C1 segment of cervical spinal cord (tissue), 14 donors: ENCODE measurements at places on chromosomes 11 and 22.

GRCh38 chr22:31211482-31211861 lies 626 bp upstream of the LIMK2 start:
- no peak for DNase-seq

DNA sequence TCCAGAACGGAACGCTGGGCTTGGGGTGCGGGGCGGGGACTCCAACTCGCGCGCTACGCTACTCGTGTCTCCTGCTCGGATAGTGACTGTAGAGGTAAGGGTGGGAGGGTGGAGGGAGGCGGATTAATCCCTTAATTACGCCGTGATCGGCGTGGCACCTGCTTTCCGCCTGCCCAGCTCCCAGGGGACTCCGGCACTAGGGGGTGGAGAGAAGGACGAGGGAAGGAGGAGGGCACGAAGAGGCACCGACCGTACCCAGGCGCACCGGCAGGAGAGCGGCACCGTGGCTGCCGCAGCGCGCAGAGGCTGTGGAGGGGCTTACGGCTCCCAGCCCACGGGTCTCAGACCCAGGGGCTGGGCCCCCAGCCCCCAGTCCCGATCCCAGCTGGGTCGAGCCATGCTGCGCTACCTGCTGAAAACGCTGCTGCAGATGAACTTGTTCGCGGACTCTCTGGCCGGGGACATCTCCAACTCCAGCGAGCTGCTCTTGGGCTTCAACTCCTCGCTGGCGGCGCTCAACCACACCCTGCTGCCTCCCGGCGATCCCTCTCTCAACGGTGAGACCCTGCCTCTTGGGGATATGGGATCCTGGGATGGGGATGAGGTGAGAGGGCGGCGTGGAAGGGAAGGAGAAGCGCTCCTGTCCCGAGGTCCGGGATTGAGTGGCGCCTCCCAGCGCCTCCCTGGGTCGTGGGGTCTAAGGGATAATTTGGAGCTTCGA lies at the start of gene ROBO3:
ROBO3 (plus strand) TSS at position 252 of the 721 bp plus-strand sequence; CDS start at position 398, 146 bp downstream.
- DNase-seq, result no peak

- no peak for DNase-seq
Measured at GRCh38 chr11:106133529-106133928, 56.1 kb downstream of the AASDHPPT start.

GRCh38 chr22:36336246-36337182 lies 51.3 kb downstream of the MYH9 start:
- DNase-seq, result no peak

DNA sequence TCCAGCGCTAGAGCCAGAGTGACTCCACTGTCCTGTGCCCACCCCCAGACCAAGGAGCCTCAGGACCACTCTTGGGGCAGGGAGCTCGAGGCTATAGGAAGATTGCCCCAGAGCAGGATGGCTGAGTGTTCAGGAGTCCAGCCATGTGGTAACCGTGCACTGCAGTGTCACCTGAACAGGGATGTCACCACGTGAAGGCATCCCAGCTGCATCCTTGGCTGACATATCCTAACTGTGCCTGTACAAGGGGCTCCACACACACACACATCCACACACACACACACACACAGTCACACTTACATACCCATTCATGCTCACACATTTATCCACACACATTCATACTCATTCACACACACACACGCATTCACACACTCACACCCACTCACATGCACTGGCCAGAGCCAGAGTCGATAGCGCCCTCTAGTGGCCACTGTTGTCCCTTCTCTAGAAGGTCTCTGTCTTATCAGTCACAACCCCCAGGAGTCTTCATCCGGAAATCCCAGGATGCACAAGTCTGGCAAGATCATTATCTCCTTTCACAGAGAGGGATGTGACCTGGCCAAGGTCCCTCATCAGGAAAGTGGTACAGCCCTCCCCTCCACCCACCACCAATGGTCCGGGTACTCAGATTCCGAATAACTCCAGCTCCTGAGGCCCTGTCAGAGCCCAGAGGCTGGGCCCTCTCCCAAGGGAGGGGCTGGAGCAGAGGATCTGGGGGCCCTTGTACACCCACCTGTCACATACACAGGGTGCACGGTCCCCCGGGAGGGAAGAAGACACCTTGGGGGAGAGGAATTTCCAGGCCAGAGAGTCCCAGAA lies 55.1 kb downstream of the IGLL5 start:
- DNase-seq, result peak; percentile 18

GRCh38 chr11:10310301-10310841 lies 5.5 kb downstream of the ADM start:
- no peak for DNase-seq

DNA sequence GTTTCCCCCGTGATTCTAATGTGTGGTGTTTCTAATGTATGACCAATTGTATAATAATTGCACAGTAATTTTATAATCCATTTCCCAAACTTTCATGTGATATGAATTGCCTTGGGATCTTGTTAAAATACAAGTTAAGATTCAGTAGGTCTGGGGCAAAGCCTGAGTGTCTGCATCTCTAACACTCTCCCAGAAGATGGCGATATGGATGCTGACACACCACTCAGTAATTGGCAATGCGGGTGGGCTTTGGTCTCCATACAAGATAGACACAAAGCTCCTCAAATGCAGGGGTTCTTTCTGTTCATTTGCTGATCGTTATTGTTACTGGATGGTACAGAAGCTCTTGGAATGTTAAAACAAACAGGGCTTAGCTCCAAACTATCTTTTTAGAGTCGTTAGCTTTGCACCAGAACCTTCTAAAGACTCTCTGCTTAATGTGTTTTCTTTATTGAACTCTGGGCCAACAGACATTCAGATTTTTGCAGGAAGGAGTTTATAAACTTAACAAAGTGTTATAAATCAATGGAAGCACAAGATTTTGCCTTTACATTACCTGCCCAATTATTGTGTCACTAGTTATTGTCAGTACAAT lies 45.4 kb upstream of the ANO3 start:
- no peak for DNase-seq

GRCh38 chr11:495537-495931 lies 11.5 kb downstream of the RNH1 start:
- no peak for DNase-seq

DNA sequence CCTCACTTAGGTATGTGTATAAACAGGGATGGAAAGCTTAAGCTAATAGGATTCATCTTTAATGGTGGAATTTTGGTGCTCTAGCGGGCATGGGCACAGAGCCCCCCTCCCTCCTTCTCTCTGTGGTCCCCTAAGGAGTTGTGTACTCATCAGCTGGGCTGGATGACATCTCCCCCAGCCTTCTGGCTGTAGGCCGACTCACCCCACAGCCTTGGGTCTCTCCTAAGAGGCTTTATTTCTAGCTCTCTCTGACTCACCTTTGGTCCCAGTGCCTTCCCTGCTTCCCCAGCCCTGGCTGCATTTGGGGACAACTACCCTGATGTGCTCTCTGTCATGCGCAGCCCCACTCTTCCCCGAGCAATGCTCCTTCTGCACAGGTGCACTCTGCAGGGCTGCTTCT lies 26.9 kb downstream of the SLC6A5 start:
- DNase-seq, result no peak

DNA sequence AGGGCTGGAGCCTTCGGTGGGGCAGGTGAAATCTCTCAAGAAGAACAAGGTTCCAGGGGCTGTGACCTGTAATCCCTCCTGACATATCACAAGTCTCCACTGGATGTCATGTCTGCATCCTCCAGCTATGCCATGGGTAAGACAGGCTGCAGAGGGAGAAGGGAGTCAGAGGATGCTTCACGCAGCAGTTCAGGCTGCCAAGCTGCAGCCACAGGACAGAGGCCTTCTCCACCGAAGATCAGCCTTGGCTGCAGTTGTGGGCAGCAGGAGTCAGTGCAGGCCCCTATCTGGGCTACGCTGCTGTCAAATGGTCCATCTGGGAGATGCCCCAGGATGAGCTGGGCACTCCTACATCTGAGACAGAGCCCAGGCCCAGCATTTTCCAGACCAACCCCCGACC lies 25.0 kb downstream of the DKK3 start:
- no peak for DNase-seq

- no peak for DNase-seq
Measured at GRCh38 chr22:42116848-42117424, 13.7 kb downstream of the CYP2D6 start.

- no peak for DNase-seq
Measured at GRCh38 chr11:60570970-60571369, 55.8 kb downstream of the MS4A13 start.

DNA sequence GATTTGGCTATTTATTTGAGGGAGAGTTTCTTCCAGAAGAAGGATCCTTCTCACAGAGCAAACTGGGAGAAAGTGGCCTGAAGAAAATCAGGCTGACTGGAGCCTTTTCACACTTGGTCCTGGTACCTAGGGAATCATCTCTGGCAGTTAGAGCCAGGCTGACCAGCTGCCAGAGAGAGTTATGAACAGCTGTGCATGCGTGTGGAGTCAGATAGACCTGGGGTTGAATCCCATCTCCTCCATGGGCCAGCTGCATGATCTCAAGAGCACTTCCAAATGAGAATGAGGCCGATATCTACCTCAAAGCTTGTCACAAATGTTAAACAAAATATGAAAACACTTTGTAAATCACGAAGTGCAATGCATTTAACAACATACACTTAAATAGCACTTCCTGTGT lies 390.0 kb downstream of the TENM4 start:
- no peak for DNase-seq

- DNase-seq, result peak; percentile 63
Measured at GRCh38 chr22:31229402-31230079, 17.4 kb downstream of the LIMK2 start.

GRCh38 chr11:78403781-78404180 lies 13.8 kb downstream of the GAB2 start:
- no peak for DNase-seq

DNA sequence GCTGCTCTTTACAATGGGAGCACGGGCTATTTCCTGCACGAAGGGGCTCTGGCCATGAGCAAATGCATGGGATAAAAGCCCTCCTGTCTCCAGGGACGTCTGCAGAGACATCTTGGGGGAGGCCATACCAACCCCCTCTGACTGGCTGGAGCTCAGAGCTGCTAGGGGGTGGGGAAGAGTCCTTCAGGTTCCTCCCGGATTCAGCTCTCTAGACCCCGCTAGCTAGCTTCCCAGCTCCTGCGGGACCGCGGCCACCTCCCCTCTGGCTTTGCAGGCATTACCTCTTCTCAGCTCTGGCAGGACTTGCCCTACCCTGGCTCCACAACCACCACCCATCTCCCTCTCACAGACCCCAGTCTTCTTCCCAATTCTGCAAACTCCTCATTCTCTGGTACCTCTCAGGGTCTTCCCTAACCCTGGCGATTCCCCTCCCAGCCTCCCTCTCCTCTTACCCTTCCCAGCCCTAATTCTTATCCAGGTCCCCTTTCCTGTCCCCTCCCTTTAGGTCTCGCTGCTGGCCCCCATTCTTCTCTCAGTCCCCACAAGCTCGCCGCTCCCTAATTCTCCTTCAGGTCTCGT lies 802 bp downstream of the SYT13 start:
- no peak for DNase-seq

- DNase-seq, result no peak
Measured at GRCh38 chr11:1039481-1040427, 3.2 kb upstream of the MUC6 start.

GRCh38 chr11:129871914-129872313 lies 23.5 kb downstream of the NFRKB start:
- DNase-seq, result no peak

DNA sequence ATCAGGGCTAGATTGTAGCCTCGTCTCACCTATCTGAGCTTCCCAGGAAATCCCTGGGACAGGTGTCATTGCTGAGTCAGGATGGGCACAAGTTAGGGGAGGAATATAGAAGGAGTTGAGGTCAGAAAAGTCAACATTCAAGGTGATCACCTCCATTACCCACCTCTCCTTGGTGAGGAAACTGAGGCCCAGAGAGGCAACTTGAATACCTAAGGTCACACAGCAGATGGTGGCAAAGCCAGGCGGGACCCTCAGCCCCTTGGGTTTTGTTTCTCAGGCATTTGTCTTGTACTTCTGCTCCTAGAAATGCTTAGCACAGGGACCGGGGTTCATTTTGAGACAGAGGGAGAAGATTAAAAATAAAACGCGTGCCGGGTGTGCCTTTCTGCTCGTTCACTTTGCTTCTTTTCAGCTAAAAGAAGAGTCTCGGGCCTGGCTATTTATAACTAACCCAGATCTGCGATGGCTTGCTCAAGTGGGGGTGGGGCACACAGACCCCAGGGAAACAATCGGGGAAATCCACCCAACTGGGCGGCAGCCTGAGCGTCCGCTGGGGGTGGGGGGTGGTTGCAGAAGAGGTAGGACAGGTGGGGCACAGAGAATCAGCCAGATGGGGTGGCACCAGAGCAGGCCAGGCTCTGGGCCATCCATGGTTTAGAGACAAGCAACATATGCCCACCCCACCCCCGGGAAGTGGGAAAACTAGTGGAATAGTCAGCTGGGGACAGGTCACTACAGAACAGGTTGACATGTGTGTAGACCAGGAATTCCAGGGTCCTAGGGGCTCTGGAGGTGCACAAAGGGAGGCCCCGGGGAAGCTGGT lies 3.9 kb upstream of the GNAZ start:
- no peak for DNase-seq

DNA sequence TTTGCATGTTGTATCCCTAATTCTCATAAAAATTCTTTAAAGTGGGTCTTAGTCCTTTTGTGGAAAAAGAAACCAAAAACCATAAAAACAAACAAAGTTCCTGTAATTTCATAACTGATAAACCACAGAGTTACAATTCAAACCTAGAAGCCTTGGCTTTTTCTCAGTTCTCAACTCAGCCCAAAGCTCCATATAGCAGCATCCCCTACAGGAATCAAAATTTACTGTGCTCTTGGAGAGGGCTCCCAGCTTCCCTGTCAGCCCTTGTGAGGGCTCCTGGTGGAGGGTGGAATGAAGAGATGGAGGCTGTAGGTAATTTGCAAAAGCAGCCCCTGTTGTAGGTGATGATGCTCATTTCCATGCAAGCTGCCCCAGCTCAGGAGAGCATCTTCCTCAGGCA lies 506.1 kb upstream of the KIRREL3 start:
- DNase-seq, result no peak

GRCh38 chr11:13841393-13841792 lies 121.1 kb upstream of the SPON1 start:
- DNase-seq, result no peak

- DNase-seq, result no peak
Measured at GRCh38 chr11:126597041-126597440, 241.6 kb downstream of the ST3GAL4 start.

GRCh38 chr11:78239781-78240180 lies 51.1 kb downstream of the USP35 start:
- no peak for DNase-seq

DNA sequence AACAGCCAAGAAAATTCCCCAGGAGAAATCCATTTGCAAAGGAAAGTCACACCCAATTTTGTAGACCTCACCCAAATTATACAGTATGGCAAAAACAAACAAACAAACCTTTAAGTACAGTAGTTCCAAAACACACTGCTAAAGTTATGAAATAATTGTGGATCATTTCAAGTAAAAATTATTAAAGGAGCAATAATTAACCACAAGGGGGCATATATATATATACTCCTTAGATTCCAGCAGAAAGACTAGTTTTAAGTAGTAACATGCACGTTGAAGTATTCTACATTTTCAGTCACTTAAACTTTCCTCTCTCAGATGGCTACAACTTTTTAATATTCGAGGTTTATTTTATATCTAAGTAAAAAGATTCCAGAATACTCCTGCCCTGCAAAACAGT lies 26.8 kb downstream of the RNF141 start:
- no peak for DNase-seq
